Stimulated activated CD4-positive, alpha-beta T cell treated with anti-CD3 and anti-CD28 coated beads, Interleukin-1b, Interleukin-23, amount 100 ng/mL, for 1 hour (primary cell): ENCODE measurements at places on chromosomes 16 and 17.

- no peak for DNase-seq
Observed at GRCh38 chr17:66627985-66628384, 206.9 kb upstream of the CACNG5 start.

GRCh38 chr17:897970-898619, 81.5 kb downstream of the NXN start:
- no peak for DNase-seq

DNA sequence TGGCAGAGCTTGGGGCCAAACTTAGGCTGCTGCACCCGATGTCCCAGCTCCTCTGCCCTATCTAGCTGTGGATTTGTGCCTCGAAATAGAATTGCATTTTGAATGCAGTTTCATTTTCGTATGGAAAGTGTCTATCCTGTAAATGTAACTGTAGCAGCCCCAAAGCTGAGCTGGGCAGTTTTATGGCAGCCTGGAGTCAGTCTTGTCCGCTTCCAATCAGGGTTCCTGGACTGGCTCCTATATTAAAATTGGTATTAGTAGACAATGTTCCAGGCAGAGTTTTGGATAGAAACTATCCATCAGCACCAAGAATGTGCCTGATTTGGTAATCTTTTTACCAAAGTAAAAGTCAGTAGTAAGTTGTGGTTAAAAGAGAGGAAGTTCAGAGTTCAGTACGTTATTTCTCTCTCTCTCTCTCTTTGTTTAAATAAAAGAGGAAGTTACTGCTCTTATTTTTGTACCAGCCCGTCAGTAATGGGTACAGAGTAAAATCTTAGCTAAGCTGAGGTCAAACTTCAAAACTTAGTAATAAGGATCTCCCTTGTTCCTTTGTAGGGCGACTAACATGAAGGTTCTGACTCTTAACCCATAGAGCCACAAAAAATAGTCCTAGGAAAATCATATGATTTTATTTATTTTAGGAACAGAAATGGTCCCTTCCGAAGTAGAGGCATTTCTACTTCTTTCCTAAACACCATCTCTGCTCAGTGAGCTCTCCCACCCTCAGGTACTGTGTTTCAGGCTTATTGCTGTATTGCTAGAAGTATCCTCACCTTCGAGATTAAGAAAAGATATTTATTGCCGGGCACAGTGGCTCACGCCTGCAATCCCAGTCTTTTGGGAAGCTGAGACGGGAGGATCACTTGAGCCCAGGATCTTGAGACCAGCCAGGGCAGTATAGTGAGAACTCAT, 28.0 kb downstream of the PRKCB start:
- DNase-seq: no peak

GRCh38 chr17:6269478-6269877, 165.4 kb downstream of the AIPL1 start:
- DNase-seq: no peak

- DNase-seq: no peak
Observed at GRCh38 chr17:77312786-77313599, 172.2 kb downstream of the SEC14L1 start.

DNA sequence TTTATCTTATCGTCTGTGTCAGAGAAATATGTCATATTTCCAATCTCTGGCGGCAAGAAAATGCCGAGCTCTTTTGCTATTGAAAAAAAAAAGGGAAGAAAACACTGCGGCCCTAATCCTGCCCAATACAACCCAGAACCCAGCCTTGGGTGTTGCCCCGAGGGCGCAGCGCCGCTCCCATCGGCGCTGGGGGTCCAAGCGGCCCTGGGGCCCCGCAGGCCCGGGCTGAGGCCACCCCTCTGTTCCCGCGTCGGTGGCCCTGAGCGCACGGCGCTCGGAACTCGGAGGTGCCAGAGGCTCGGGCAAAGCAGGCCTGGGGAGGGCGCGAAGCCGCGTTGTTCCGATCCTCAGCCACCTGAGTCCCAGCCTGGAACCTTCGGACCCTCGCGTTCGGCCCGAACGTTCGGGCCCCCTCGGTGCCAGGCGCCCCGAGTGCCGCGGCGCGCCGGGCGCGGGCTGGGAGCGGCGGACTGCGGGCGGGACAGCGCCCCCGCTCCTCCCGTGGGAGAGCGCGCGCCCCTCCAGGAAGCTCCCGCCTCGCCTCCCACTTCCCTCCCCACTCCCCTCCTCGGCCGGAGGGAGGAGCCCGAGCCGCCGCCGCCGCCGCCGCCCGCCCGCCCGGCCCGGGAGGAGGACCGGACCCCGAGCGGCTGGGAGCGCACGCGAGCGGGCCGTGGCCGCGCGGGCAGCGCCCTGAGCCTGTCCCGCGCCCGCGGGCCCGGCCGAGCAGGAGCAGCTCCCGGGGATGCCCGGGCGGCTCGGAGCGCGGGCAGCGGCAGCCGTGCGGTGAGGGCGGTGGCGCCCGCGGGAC, at the start of gene CPNE2:
Gene CPNE2, plus strand, starts transcription at position 609 of the 811 bp plus-strand sequence. CDS start 18,160 bp downstream, outside the sequence.
- no peak for DNase-seq

GRCh38 chr16:77227745-77228144, 28.5 kb downstream of the SYCE1L start:
- DNase-seq: no peak

DNA sequence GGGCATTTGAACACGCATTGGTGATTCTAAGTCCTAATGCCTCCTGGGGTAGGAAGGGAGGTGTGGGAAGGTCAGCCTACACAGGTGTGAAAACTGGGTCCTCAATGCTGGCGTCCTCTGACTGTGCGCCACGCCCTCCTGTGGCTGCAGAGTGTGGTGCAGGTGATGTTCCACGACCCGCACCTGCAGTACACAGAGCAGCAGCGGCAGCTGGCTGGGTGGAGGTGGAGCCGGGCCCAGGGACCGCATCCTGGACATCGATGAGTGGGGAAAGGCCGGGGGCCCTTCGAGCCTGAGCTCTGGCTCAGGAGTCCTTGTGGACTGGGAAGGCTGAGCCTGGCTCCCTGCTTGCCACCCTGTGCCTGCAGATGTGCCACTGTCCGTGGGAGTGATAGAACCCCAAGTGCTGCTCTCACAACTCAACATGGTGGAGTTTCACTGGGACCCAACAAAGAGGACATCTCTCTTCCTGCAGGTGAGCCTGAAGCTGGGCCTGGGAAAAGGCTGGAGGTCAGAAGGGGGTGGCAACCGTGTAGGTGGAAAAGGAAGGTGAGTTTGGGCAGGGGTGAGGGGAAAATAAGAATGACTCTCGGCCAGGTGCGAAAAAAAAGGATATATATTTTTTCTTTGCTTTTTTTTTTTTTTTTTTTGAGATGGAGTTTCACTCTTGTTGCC, 14.0 kb upstream of the STAC2 start:
- peak; percentile 24 for DNase-seq

GRCh38 chr17:44024271-44024663, 9.5 kb upstream of the TMEM101 start:
- no peak for DNase-seq

DNA sequence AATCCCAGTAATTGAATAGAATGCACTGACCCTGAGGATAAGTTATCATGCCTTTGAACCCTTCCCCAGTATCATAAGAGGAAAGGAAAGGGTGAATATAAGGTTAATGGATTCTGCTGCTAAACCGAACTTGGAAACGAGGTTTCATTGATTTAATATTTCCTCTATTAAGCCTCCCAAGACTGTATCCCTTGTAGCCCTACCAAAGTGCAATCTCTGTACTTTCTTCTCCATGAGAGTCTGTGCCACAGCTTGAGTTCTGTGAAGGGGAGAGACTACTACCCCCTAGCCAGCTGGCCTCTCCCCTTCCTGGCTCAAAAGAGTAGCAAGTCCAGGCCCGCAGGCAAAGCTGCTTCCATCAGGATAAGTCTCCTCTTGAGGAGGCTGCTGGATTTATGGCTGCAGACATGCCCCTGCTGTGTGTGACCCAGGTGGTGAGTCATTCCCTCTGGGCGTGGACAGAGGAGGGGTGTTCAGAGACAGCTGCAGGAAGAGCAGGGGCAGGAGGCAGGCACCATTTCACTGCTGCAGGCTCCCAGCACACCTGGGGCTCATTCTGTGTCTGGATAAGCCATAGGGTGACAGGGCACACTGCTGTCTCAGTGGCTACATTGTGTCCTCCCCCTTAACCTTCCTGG, 58.4 kb downstream of the TOM1L2 start:
- DNase-seq: no peak

DNA sequence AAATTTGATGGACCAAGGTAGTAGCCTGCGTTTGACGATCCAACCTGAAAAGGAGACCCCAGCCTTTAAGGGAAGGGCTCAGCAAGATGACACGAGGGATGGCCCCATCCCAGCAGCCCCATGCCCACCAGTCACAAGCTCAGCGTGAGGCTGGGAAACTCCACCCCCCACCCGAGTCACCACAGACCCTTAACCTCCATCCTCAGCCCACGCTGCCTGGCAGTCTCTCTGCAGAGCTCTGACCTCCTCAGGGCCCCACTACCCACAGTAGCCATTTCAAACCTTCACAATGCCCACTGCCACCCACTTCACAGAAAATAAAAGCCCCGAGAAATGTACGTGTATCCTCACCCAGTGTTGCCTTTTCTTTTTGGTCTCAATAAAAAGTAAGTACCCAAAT, 18.7 kb downstream of the USP36 start:
- no peak for DNase-seq

GRCh38 chr16:50974438-50975036, 176.5 kb downstream of the SALL1 start:
- DNase-seq: no peak

- no peak for DNase-seq
Observed at GRCh38 chr16:75495076-75495674, at the start of gene CHST6. Gene CHST6 (minus strand): TSS chr16:75495441. CDS start chr16:75479828, 15,613 bp downstream.

DNA sequence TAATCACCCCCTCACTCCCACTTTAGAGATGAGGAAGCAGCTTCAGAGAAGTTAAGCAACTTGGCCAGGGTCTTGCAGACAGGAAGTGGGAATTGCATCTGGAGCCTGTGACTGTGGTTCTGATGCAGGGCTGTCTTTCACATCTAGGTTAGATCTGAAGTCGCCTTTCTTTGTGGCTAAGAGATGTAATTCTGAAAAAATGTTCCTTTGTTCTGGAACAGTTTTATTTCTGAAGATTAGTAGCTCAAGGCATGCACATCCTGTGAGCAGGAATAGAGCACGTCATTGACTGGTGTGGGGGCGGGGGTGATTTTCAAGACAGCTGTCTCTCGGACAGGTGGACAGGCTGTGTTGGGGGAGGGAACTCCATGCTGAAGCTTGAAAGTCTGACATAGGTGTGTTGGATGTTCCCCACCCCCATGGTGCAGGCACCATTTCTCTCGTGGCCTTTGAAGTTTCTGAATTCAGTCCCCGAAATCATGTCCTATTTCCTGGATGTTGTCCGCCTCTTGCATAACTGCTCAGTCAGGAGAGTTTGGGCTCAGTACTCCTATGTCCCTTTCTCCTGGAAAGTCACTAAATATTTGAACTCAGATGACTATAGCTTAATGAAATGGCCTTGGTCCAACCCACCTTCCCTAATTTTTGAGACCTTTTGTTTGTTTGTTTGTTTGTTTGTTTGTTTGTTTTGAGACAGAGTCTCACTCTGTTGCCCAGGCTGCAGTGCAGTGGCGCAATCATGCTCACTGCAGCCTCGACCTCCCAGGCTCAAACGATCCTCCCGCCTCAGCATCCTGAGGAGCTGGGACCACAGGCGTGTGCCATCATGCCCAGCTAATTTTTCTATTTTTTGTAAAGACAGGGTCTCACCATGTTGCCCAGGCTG, 21.0 kb upstream of the HERPUD1 start:
- DNase-seq: no peak

- DNase-seq: no peak
Observed at GRCh38 chr17:41512546-41513167, 6.0 kb downstream of the KRT15 start.

- no peak for DNase-seq
Observed at GRCh38 chr17:68248199-68248825, 469 bp downstream of the AMZ2 start.

DNA sequence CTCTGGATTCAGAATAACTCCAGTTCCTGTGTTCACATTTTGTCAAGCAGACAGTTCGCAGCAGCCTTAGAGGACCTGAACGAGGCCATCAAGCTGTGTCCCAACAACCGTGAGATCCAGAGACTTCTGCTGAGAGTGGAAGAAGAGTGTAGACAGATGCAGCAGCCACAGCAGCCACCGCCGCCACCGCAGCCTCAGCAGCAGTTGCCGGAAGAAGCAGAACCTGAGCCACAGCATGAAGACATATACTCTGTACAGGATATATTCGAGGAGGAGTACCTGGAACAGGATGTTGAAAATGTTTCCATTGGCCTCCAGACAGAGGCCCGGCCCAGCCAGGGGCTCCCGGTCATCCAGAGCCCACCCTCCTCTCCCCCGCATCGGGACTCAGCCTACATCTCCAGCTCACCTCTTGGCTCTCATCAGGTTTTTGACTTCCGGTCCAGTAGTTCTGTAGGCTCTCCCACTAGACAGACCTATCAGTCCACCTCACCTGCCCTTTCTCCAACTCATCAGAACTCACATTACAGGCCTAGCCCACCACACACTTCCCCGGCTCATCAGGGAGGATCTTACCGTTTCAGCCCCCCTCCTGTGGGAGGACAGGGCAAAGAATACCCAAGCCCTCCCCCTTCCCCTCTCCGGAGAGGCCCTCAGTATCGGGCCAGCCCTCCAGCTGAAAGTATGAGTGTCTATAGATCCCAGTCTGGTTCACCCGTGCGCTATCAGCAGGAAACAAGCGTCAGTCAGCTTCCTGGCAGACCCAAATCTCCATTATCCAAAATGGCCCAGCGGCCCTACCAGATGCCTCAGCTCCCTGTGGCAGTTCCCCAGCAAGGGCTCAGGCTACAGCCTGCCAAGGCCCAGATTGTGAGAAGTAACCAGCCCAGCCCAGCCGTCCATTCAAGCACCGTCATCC, 25.9 kb downstream of the CYB561 start:
- no peak for DNase-seq

DNA sequence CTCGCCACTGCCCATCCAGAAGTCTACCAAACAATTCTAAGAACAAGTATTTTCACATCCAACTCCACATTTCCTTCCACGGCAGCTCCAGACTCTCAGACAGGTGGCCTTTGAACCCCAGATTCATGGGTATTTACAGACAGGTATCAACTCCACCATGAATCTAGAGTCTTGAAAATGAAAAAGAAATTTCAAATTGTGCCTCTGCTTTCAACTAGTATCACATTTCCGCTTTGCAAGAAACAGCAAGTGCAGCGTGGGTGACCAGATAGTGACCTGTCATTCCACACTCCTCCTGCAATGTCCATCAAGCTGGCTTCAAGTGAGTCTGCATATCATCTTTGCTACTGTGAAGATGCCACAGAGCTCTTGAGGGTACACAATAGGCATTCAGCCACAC, 232.4 kb upstream of the RPL38 start:
- no peak for DNase-seq

- no peak for DNase-seq
Observed at GRCh38 chr17:82280537-82280936, 7.0 kb upstream of the CSNK1D start.

DNA sequence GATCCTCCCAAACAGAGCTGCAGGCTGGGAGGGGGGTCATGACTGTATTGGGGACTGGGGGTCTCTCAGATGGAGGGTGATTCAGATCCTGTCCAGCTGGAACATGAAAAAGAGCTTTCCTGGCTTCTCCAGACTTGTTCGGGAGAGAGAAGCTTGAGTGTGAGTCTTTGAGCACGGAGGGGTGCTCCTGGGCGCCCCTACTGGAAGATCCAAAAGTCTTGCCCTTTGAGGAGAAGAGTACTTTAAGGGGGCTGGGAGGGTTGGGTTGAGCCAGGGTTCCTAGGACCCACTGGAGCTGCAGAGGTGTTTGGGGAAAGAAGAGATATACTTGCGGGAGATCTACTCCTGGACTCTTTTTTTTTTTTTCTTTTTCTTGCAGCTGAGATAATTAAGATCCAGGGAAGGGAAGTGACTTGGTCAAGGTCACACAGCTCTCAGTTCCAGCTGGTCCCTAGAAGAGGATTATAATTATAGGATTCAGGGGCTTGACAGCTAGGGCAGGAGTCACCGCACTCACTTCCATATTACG, 8.4 kb downstream of the RARA start:
- DNase-seq: no peak
